Cortex of kidney (tissue), 1 donor: ENCODE measurements at places on chromosomes 12 and 14.

DNA sequence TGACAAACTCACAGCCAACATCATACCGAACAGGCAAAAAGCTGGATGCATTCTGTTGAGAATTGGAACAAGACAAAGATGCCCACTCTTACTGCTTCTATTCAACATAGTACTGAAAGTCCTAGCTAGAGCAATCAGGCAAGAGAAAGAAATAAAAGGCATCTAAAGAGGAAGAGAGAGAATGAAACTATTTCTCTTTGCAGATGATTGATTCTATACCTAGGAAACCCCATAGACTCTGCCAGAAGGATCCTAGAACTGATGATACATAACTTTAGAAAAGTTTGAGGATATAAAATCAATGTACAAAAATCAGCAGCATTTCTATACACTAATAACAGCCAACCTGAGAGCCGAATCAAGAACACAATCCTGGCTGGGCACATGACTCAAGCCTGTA, 6.1 kb upstream of the ANO6 start:
- no peak for DNase-seq

DNA sequence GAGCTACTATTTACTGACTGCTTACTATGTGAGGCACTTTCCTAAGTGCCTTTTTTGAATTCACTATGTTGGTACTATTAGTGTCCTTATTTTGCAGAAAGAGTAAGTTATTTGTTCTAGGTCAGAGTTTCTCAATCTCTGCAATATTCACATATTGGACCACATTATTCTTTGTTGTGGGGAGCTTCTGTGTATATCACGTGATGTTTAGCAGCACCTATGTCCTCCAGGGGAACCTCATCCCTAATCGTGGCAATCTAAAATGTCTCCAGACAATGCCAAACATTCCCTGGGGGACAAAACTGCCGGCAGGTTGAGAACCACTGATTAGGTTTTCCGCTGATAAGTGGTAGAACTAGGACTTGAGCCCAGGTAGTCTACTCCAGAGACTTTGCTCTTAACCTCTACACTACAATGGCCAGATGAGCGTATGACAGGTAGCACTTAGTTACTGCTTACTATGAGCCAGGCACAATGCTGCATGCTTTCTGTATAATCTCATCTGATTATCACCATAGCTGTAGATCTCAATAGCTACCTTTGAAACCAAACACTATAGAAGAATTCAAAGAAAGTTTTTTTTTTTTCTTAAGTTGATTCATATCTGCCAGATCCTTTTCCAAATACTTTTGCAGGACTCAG, 38.9 kb downstream of the NELL2 start:
- DNase-seq = no peak

DNA sequence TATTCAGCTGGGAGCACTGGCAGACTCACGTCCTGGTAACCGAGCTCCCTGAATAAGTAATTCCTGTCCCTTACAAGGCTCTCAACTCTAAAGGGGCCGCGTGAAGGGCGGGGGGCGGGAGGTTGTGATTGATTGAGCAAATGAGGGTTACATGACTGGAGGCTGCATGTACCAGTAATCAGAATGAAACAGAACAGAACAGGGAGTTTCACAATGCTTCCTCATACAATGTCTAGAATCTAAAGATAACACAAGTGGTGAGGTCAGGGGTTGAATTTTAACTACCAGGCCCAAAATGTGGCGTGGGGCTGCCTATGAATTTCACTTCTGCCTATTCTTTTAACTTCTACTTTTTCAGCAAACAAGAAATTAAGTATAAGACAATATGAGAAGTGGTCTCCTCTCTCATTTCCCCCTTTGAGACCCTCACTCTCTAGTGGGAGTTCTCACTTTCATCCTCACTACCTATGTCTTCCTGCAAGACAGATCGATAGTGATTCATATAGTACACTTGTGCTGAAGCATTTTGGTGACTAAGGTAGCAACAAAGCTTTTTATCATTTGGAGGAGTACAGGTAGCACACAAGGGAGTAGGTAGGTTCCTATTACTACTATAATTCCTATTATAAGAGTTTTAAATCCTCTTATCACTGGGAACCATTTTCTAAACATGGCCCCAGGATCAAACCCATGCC, 239.8 kb downstream of the KTN1 start:
- no peak for DNase-seq

GRCh38 chr14:85085981-85086380, 444.0 kb upstream of the FLRT2 start:
- DNase-seq = no peak

GRCh38 chr12:71567537-71567936, 96.1 kb downstream of the ZFC3H1 start:
- DNase-seq = no peak

- DNase-seq = no peak
Measured at GRCh38 chr12:51082561-51083125, 753 bp downstream of the CSRNP2 start.

- DNase-seq = no peak
Measured at GRCh38 chr12:99977550-99977949, 7.2 kb downstream of the ANKS1B start.

- no peak for DNase-seq
Measured at GRCh38 chr14:43475757-43476156, 1031.3 kb downstream of the FSCB start.

- DNase-seq = no peak
Measured at GRCh38 chr12:82635263-82635662, 51.4 kb upstream of the TMTC2 start.

- DNase-seq = no peak
Measured at GRCh38 chr14:21669284-21669683, 4.3 kb downstream of the OR4E1 start.

DNA sequence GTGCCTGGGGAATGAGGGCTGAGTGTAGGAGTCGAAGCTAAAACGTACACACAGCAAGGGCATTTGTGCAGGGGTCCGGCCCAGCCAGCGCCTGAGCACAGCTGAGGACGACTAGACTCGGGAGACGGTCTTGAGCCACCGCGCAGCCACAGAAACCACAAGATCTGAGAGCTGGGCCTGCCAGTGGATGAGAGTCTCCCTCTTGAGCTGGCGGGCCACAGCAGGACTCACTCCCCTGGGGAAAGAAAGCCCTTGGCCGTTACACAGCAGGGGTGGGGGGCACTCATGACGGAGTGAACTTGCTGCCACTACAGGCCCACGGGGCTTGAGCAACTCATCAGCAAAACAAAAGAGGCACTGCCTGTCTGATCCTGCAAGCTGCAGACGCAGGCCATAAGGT, 23.0 kb downstream of the STX2 start:
- DNase-seq = no peak

GRCh38 chr14:65866448-65866847, 453.9 kb downstream of the FUT8 start:
- no peak for DNase-seq

DNA sequence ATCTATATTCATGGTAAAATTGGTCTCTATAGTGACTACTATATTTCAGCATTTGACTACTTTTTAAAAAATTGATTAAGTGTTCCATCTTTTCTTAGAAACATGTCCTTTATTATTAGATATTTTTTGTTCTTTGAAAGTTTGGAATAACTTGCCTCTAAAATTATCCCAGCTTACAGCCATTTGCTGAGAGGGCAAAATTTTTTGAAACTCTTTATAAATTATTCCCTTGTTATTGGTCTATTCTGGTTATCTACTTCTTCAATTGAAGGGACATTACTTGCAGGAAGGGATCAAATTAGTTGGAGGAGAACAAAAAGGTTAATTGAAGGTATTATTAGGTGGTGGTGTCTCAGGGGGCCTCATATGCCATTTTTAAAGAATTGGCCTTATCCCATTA, 184.1 kb downstream of the TTC6 start:
- DNase-seq = no peak

GRCh38 chr14:25832585-25832984, 765.2 kb downstream of the NOVA1 start:
- no peak for DNase-seq
